PC-3 (cell line): ENCODE measurements at places on chromosomes 4 and X.

GRCh38 chr4:155405059-155405458 lies 28.3 kb upstream of the MAP9 start:
- DNase-seq: peak; percentile 7

GRCh38 chr4:185550933-185551332 lies 15.6 kb upstream of the PDLIM3 start:
- no peak for DNase-seq

DNA sequence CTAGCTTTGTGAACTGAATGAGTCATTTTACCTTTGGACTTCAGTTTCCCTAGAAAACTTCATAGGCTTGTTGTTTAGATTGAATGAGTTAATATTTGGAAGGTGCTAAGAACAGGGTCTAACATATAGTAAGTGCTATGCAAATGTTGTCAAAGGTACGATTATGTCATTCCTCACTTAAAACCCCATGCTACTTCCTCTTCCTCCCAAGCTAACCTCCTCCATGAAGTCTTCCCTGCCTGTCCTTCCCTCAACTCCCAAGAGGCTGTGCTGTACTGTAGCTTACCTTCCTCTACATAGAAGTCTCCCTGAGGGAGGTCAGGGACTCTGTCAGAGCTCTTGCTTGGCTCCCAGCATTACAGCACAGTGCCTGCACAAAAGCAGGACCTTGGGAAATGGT lies 103.4 kb upstream of the PJA1 start:
- peak; percentile 35 for DNase-seq

GRCh38 chr4:3767570-3768288 lies 1.5 kb downstream of the ADRA2C start:
- DNase-seq: no peak

DNA sequence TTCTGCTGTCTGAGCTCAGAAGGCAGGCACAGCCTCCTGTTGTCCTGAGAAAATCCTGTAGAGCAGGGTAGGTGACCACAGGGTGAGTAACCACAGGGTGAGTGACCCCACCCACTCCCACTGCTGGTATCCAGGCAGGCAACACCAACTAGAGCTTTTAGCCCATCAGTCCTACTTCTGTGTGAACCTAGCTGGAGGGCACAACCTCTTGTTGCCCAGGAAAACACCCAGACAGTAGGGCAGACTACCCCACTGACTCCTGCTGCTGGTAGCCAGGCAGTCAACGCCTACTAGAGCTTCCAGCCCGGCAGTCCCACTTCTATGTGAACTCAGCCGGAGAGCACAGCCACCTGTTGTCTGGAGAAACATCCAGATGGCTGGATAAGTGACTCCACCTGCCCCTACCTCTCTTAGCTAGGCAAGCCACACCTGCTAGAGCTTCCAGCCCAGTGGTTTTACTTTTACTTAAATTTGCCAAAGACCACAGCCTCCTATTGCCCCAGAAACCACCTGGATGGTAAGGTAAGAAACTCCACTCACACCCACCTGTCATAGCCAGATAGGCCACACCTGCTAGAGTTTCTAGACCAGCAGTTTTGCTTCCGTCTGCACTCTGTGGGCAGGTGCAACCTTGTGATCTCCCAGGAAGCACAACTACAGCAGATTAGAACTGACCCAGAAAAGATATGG lies 371.6 kb downstream of the INPP4B start:
- DNase-seq: peak; percentile 98

- DNase-seq: no peak
Measured at GRCh38 chr4:20356565-20356964, 104.9 kb downstream of the SLIT2 start.

DNA sequence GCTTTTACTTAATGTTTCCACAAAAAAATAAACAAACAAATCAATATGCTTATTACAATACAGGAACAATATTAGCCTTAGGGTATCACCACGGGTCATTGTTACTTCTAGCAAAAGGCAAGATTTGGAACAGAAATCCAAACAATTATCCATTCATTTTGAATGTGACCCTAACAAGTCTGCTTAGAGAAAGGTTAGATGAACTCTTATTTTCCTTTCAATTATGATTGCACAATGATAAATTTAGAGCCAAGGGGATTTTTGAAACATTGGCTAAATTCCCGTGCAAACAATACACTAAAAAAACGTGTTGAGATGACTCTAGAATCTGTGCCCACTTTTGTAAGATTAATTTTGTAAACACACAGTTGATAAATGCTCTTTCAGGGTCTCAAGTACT lies 474.7 kb downstream of the PCDH7 start:
- no peak for DNase-seq

GRCh38 chrX:44012484-44013096 lies 39.4 kb upstream of the NDP start:
- peak; percentile 95 for DNase-seq

DNA sequence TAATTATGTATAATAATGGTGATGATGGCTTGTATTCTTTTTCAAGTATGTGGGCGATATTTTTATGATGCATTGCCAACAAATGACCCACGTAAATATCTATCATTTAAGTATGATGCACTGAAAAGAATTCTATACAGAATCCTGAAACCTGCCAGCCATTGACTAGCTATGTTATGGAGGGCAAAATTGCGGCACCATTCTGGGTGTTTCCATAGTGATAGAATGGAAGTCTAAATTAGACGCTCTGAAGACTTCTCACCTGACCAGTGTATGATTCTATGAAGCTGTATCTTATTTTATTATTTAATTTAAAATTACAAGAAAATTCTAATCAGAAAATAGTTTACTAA lies 677 bp upstream of the CENPC start:
- DNase-seq: no peak

GRCh38 chr4:139540161-139540560 lies 15.9 kb downstream of the SETD7 start:
- no peak for DNase-seq

DNA sequence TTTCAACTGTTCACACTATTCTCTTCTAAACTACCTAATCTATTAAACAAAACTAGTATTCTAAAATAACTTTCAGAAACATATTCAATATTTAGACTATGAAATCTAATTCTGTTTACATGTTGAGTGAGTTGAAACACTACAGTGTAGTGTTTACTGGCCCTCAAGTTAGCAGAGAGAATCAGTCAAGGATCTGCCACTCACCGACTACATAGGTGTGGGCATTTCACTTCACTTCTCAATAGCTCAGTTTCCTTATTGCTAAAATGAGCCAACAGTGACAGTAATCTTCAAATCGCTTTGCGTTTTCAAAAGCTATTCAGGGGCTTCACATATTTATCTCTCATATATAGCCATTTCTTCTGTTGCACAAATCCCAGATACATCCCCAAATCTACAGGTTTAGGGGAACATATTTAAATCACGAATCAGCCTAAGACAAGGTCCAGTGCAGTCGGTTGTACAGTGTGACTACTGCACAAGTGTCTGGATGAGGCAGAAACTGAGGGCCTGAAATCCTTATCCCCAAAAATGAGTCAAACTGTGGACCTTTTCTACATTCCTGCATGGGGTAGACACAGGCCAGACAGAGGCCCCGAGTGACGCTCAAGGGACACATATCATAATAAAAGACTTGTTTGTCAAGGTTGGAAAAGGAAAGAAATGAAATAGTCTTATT lies 129.8 kb downstream of the PPP3CA start:
- DNase-seq: peak; percentile 12

GRCh38 chr4:87304745-87305432 lies 17.8 kb downstream of the HSD17B13 start:
- DNase-seq: peak; percentile 73

- no peak for DNase-seq
Measured at GRCh38 chrX:21662761-21663160, 4.6 kb upstream of the KLHL34 start.

GRCh38 chr4:164373021-164373420 lies 380.9 kb upstream of the SMIM31 start:
- no peak for DNase-seq
